AG08395 (cell line): ENCODE measurements at places on chromosomes 4 and X.

GRCh38 chrX:18964901-18965300, 19.0 kb downstream of the PHKA2 start:
- DNase-seq = no peak

GRCh38 chrX:19443869-19444526, 71.3 kb downstream of the MAP3K15 start:
- DNase-seq = no peak

- peak; percentile 10 for DNase-seq
Measured at GRCh38 chr4:153383131-153383530, 38.6 kb downstream of the MND1 start.

DNA sequence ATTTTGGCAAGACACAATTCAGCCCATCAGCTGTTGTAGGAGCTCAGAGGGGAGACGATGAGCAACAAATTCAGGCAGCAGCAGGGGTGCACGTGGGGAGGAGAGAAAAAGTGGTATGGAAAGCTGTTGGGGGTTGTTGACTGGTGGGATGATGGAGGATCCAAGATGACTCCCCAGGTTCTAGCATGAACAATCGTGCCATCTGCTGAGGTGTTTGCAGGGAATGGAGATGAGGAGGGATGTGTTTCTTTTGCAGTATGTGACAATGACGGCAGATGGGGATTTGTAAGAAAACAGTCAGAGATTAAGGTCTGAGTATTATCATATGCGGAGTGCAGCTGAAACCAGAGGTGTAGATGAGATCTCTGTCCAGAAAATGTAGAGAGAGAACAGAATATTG, 63.3 kb downstream of the SEL1L3 start:
- no peak for DNase-seq

DNA sequence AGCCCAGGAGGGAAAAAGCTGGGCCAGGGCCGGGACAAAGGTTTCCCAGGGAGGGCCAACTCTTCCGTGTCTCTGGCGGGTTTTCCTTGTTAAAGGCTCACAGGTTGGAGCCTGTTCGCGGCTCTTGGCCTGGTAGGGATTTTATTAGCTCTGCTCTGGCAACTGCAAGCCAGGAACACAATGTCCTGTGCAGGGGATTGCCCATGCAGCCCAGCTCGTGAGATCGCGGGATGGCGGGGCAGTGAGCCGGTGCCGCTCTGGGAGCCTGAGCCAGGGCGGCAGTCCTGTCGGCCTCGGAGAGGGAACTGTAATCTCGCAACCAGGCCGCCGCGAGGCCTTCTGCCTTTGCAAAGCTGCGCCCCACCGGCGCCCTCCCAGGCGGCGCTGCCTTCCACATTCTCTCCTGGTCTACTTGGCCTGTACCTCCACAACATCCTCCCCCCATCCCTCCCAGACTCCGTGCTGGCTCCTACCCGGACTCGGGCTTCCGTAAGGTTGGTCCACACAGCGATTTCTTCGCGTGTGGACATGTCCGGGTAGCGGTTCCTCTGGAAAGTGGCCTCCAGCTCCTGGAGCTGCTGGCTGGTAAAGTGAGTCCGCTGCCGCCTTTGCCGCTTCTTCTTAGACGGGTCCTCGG, 2.1 kb downstream of the PITX2 start:
- DNase-seq = no peak

GRCh38 chr4:154294652-154295350, 196.8 kb downstream of the DCHS2 start:
- no peak for DNase-seq

- DNase-seq = no peak
Measured at GRCh38 chrX:1542994-1543725, 6.2 kb upstream of the P2RY8 start.

- peak; percentile 31 for DNase-seq
Measured at GRCh38 chrX:133402042-133402453, 13.2 kb downstream of the GPC4 start.

DNA sequence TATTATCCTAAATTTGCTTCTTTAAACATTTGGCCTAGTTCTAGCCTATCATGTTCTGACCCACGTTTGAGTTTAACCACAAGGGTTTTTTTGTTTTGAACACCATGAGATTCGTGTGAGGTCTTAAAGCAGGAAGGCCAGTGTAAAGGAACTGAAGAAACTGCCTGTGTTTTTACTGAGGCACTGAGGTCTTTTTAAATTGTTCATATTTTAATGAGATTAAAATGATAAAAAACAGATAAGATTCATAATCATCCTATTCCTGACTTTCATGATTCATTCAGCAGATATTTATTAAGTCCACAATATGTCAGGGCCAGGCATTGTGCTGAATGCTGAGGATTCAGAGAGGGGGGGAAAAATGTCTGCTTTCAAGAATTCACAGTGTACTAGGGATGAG, 3.2 kb downstream of the RPS6KA3 start:
- DNase-seq = no peak

DNA sequence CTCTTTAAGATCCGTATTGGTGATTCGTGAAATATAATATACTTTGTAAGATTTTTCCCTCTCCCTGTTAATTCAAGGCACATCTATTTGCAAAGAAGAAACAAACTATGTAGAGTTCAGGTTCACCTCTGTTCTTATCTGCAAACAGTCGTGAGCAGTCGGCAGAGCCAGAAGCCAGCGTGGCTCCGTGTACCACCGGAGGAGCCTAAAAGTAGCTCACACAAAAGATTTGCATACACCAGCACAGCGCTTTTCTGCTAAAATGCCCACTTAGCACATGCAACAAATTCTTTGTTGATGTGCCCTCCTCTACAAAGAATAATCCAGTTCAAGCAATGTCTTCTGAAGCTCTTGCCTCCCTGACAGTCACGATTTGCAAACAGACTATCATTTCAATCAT, 416.0 kb upstream of the TENM3 start:
- DNase-seq = no peak

- peak; percentile 52 for DNase-seq
Measured at GRCh38 chr4:146095091-146095690, 80.3 kb upstream of the LSM6 start.

DNA sequence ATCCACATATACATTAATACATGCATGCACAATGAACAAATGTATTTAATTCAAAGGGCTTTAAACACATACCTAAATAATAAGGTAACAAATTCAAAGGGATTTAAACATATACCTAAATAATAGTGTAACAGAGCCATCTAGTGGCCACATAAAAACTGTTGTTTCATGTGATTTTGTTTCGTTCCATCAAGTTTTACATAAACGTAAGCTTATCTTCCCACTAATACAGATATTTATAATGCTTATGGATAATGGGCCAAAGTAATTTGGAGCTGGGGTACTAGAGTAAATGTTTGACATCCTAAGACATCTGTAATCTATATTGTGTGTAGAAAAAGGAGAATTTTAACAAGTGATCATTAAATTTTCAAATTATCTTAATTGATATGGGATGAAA, 82.3 kb downstream of the PRSS12 start:
- peak; percentile 54 for DNase-seq

- no peak for DNase-seq
Measured at GRCh38 chr4:10703766-10704429, 19.3 kb upstream of the CLNK start.

DNA sequence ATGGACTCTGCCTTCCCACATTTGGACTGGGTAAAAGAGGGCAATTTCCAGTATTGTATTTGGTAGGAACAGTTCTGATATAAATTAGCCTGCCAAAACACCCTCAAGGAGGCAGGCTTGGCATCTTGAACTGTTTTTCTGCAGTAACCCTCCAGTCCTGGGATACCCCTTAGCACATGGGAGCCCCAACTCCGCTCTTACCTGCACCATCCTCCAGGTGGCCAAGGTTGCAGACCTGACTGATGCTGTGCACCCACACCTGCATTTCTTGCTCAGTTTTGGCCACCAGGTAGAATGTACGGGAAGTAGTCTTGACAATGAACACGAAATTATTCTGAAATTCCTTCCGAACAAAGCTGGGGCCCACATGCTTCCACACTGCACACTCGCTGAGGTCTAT, 35.1 kb downstream of the GAB3 start:
- DNase-seq = no peak

DNA sequence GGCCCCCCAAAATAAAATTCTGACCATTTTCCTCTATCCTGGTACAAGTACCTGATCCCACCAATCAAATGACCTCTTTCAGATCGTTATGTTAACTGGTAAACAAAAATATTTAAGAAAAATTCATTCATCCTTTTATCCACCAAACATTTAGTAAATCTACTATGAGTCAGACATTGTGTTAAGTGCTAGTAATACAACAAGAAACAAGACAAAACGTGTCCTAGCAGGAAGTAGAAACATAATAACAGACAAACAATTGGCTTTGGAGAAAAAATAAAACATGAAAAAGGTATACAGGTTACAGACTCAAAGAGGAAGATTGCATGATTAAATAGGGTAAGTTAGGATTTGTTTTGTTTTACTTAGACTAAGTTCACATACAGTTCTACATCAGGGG, 43.7 kb downstream of the ANTXR2 start:
- no peak for DNase-seq

DNA sequence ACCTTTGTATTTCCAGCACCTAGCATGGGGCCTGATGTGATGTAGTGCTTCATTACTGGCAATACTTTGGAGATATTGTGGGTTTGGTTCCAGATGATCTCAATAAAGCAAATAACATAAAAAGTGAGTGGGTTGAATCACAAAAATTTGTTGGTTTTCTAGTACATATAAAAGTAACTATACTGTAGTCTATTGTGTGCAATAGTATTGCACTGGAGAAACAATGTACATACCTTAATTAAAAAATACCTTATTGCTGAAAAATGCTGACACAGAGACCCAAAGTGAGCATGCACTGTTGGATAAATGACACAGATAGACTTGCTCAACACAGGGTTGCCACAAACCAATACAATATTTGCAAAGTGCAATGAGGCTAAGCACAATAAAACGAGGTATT, 17.7 kb upstream of the MGST2 start:
- DNase-seq = no peak

DNA sequence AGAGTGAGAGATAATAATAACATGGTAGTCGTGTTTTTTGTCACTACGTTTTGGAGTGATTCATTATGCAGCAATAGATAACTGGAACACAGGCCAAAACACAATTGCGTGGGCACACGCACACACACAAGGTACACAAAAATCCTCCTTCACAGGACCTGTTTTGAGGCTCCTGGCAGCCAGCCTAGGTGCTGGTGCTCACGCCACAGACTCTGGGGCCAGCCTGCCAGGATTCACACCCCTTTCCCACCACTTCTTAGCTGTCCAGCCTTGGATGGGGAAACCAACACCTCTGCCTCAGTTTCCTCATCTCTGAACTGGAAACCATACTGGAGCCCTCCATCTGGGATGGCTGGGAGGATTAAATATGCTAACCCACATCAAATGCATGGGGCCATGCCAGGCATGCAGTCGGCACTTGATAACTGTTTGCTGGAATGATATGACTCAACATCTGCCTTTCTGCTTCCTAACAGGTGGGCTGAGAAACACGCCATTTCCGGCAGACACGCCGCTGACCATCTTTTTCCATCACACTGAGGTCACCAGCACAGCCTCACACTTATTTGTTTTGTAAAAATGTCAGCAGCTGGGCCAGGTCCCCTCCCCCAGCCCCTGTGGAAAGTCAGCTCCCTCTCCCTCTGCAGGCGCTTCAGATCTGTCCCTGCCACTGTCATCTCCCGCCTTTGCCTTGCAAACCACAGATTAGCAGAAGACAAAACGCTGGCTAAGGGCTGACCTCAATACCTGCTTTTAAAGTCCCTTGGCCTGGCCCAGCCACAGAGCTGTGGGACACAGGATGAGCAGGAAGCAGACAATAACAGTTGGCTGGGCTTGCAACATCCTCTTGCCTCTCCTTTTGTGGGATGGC, 237.5 kb downstream of the BCOR start:
- DNase-seq = peak; percentile 20

- peak; percentile 38 for DNase-seq
Measured at GRCh38 chrX:123267220-123267619, 83.1 kb downstream of the GRIA3 start.

DNA sequence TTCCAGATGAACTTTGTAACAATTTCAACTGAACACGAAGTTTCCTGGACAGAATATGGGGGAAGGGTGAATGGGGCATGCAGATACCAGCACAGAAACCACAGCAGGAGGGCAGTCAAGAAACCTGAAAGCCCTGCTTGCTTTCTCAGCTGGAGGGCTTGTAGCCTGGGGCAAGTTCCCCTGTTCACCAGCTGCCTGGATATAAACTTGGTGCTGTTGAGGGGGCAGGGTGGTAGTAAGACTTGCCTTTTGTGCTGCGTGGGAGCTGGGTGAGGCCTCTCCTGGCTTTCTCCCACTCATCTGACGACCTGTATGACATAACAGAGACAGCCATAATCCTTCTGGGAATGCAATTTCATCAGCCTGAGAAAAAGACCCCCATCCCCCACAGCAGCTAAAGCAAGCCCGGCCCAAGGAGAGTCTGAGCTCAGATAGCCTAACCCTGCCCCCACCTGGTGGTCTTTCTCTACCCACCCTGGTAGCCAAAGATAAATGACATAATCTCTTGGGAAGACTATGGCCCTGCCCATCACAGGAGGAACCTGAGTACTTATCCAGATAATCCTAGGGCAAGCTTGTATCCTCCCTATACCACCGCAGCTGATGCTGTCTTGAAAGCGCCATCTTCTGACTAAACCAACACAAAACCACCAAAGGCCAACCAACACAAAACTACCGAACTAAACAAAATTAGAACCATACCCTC, 234.3 kb downstream of the LAS1L start:
- no peak for DNase-seq

DNA sequence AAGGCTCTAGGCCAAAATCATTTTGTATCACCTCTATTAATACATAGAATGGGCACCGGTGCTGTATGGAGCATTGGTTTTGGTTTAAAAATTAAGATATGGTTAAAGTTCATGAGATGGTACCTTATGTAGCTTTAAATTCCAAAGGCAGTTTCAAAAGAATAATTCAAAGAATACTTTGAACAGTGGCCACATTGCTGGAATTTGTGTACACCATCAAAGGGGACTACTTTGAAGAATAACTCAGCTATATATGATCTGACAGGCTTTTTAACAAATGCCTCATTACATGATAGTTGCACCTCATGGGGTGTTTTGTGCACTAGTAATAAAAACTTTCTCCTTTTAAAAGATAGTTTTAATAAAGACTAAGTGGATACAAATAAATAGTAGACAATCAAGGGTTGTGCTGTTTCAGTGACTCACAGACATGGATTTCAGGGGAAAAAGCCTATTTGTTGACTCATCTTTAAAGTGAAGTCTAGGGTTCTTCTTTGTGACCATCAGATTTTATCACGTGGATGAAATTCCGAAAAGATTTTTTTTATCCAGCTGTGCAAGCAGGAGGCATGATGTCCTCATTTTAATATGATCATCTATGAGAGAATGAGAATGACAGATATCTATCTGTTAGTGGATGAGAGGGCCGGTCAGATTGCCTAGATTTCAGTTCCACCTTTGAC, 12.8 kb downstream of the MTM1 start:
- peak; percentile 55 for DNase-seq

GRCh38 chr4:186300659-186301390, 34.8 kb downstream of the F11 start:
- DNase-seq = no peak

GRCh38 chrX:5290635-5291034, 938.0 kb downstream of the NLGN4X start:
- DNase-seq = no peak

GRCh38 chrX:47175588-47175980, 18.0 kb upstream of the UBA1 start:
- no peak for DNase-seq
